Epithelial cell of proximal tubule (primary cell): ENCODE measurements at places on chromosomes 3 and 15.

DNA sequence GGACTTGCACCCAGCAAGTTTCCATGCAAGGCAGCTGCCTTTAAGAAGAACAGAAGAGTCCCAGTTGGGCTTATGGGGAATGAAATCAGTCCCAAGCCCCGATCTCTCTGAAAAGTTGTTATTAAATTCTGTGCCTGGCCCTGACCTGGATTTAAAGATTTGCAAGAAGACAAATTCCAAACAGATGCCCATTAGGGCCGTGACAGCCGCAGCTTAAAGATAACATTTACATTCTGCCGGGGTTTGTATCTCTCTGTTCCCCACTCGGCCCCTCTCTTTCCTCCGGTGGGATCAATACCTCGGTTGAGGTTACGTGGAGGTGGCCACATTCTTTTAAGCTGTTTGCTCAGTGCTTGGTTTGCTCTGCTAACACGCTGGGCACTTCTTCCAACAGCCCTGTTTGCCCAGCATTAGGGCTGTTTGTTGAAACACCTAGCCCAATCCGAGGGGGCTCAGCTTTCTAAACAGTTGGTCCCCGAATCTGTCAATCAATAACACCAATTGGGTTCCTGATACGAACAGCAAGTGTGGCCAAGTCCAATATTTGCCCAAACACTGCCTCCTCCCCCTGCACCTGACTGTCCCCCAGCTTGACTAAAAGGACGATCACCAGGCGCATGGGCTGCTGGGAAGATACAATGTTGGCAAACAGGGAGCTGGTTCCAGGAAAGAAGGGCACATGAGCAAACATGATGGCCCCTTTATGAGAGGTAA, 108.6 kb downstream of the RPLP1 start:
- DNase-seq, result no peak

GRCh38 chr3:129233538-129233937, 15.9 kb upstream of the COPG1 start:
- DNase-seq, result no peak

GRCh38 chr3:124292329-124292728, 300.4 kb upstream of the ROPN1 start:
- no peak for DNase-seq

- DNase-seq, result no peak
Measured at GRCh38 chr3:165874663-165875489, 37.7 kb upstream of the BCHE start.

DNA sequence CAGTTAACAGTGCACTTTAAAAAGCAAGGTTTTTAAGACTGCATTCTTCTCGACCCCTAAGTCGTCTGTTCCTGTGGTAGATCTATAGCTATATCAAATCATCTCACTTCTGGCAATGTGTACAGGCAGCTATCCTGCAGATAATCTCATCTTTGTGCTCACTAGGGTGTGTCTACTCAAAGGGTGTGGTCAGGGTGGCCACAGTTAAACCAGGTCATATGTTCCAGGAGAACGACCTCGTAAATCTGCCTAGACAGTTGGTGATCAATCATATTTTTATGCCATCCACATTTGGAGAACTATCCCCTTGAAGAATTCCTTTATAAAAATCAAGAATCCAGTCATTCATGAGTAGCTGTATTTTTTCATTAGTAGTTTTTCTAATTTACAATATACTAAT, 3.0 kb downstream of the VEPH1 start:
- no peak for DNase-seq

GRCh38 chr3:151871639-151872468, 1.6 kb upstream of the SUCNR1 start:
- DNase-seq, result no peak

DNA sequence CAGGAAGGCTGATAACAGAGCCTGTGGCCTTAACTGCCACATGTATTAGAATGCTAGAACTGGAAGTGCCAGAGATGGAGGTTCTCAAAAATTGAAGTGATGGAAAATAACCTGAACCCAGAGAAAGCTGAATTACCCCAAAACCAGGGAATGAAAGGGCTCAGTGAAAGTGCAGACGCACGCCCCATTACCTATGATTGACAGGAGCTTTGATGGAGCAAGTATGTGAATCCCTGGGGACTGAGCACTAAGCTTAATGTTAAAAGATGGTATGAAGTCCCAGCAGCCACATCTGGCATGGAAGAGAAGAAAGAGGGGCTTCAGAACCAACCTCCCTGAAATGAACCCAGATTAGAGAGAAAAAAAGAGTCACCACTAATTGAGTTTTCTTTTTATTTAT, 118.4 kb upstream of the FHIT start:
- DNase-seq, result no peak

DNA sequence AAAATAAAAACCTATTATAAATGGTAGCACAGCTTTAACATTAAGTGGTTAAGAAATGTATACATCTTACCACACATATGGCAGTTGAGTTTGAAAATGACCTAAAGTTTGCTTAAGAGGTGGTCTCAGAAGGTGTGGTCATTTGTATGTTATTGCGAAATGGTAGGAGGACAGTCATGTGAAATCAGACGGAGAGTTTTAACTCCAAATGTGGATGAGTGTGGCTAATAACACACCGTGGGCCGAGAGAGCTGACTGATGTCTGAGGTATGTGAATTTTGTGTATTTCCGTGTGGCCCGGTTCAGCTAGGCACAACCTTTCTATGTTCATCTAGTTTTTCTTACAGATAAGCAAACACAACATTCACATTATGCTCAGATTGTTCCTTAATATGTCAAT, 71.9 kb downstream of the ARNT2 start:
- no peak for DNase-seq

- no peak for DNase-seq
Measured at GRCh38 chr3:127421943-127422662, 134.3 kb upstream of the PRR20G start.

DNA sequence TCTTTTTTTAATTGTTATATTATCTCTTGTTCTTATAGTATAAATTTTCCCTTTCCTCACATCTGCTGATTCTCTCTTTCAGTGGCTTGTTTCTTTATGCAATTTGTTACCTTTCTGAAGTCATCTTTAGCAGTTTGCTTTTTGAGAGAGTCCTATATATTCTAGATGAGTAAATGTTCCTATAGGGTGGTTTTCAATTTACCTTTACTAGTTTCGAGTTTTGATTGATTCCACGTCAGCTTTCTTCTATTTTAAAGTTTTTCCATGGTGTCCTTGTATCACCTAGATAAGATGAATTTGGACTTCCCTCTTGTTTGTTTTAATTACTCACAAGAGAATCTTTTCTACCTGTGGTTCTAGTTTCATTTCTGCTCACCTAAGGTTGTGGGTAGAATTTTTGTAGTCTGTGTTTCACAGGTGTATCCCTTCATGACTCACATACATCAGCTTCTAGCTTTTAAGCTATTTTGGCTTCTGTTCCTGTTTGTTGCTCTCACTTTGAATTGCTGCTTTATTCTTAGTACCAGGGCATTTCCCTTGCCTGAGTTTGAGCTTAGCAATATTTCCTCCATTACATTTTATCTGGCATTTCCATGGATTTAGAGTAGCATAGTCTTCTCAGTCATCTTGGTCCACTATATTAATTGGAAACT, 6.4 kb downstream of the TEX9 start:
- no peak for DNase-seq

DNA sequence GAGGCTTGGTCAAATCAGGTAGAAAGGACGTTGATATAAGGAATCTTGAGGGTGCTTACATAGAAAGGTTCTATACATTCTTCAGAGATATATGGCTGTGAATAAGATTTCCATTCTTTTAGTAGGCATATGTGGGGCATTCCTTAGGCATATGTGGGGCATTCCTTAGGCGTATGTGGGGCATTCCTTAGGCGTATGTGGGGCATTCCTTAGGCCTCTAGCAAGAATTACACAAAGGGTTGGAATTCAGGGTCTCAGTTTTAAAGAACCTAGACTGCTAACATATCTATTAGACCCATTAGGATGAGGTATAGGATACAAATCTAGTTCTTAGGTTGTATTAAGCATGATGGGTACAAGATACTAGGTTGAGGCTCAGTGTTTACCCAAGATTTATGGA, 607.8 kb downstream of the SI start:
- DNase-seq, result no peak

- DNase-seq, result no peak
Measured at GRCh38 chr3:111963424-111963823, 15.4 kb upstream of the ABHD10 start.

- no peak for DNase-seq
Measured at GRCh38 chr3:48859206-48859605, 11.5 kb upstream of the PRKAR2A start.

DNA sequence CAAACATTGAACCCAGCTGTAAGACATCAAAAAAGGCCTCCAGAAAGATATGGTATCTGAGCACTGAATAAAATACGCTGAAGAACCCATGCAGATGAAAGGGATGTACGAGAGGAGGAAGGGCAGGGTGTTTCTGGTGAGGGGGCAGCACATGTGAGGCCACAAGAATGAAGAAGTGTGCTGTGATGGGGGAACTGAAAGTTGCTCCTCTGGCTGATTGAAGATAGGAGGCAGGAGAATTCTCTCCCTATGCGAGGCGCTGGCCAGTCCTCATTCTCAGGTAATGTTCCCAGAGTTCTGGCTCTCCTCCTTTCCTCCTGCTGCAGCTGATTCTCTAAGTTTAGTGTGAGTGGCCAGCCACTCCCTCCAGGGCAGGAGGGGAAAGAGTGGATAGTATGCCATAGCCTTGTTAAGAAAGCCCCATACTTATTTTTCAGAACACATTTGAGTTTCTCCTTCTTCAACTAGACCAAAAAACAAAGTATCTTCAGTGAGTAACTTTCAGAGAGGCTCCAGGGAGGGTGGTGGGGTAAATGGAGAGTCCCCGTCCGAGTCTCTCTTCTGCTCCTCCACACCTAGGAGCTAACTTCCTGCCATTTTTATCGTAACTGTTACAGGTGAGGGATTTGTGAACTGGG, 26.9 kb upstream of the MYO1E start:
- DNase-seq, result no peak

DNA sequence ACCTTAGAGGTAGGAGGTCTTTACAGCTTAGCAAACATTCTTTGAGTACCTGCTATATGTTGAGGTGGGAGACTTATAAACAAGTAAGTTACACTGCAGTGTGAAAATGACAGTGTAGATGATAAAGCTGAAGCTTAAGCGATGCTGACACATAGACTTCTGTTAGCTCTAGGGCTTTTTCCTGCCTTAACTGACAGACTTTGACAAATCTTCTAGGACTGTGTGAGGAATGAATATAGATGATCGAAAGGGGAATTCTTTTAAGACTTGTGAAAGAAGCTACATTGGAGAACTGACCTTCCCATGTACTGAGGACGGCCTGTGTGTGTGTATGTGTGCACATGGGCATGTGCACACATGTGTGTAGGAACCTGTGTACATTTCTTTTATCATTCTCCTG, 22.7 kb downstream of the BOC start:
- DNase-seq, result no peak

- no peak for DNase-seq
Measured at GRCh38 chr3:39285332-39285731, 5.5 kb upstream of the CX3CR1 start.

DNA sequence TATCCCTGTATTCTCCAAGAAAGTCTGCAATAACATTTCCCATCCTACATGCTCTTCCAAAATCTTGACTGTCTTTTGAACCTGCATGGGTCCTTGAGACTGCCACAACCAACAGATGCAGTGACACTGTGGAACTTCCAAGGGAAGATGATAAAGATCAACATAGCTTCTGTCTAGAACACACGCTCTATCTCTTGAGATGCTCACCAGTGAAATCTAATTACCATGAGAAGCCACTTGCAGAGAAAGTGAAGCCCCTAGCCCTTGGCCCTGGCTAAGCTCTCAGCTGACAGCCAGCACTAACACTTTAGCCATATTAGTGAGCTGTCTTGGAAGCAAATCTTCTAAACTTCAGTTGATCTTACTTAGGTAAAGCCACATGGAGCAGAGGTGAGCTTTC, 36.6 kb downstream of the EOMES start:
- no peak for DNase-seq

DNA sequence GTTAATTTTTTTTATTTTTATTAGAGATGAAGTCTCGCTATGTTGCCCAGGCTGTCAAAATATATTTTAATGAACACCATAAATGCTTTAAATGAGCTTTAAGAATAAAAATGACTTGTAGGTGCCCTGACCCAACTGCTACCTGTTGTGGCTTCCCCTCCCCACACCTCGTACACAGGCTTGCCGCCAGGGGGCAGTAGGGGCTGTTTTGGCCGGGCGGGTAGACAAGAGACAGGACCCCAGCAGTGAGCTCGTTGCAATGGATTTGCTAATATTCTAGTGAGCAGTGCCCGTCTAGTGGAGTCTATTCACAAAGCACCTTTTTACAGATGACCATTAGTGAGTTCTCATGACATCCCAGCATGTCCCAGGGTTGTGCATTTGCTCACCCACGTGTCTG, 418.1 kb downstream of the OCA2 start:
- DNase-seq, result no peak

DNA sequence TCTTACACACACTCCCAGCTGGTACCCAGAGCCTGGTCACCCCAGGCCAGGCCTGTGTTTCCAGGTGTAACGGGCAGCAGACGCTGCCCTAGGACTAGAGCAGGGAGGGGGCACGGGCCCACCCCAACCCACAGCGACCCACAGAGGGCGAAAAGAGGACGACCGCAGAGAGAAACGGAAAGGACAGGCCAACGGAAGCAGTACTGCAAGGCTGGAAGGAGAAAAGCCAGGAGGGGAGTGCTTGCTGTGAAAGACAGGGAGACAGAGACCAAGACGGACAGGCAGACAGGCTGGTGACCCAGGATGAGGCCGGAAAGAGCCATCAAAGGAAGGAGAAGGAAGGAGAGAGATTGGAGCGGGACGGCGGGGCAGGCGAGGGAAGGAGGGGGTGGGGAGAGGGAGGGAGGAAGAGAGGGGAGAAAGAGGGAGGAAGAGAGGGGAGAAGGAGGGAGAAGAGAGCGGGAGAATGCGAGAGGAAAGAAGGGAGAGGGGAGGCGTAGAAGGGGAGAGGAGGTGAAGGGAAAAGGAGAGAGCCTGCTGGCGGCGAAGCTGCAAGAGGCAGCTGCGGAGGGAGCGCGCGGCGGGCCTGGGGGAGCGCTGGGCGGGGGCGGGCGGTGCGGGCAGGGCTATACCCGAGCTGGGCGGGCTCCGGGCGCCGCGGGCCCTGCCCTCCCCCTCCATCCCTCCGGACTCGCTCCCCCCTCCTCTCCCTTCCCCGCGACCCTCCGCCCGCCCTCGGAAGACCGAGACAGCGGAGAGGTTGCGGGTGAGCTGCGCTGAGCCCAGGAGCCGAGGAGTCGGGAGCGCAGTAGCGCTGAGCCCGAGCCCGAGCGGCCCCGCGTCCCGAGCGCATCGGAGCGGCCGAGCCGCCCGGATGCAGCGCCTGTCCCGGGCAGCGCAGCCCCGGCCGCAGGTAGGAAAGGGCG, at the start of gene SLC6A1:
Gene SLC6A1, plus strand, starts transcription at position 732 of the 926 bp plus-strand sequence. CDS start 24,464 bp downstream, outside the sequence.
- DNase-seq, result no peak
